ENCODE measurements at places on chromosomes 6 and 20. TPM values are rescaled to one million over a fixed set of nuclear protein-coding genes. Genes with fewer than 3 reads are reported as not detected.

Gene CALHM5
- total RNA-seq = not detected

Gene C20orf204
- total RNA-seq = 5.0 TPM

Gene PRR18
- total RNA-seq = not detected

Gene APCDD1L
- not detected for total RNA-seq

Gene PARD6B
- total RNA-seq = 114 TPM

Gene ADGRF4
- total RNA-seq = 7.3 TPM

Gene OR2J3
- not detected for total RNA-seq

DNA sequence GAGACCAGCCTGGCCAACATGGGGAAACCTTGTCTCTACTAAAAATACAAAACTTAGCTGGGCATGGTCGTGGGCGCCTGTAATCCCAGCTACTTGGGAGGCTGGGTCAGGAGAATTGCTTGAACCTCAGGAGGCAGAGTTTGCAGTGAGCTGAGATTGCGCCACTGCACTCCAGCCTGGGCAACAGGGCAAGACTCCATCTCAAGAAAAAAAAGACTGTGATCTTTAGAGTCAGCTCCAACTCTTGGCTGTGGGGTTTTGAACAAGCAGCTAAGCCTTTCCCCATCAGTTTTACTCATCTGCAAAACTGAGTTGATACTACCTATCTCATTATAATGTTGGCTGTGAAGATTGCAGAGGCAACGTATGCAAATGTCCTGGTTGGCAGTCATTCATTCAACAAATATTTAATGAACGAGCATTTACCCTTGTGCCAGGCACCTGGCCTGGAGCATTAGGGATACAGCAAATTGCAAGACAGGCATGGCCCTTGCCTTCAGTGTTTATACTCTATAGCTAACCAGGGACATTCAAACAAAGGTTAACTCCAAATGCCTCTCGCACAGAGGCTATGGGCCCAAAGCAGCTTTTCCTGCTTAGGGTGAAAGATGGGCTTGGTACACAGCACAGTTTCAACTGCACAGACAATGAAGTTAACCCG lies 37.8 kb downstream of the ILRUN start:
- DNase-seq = no peak

DNA sequence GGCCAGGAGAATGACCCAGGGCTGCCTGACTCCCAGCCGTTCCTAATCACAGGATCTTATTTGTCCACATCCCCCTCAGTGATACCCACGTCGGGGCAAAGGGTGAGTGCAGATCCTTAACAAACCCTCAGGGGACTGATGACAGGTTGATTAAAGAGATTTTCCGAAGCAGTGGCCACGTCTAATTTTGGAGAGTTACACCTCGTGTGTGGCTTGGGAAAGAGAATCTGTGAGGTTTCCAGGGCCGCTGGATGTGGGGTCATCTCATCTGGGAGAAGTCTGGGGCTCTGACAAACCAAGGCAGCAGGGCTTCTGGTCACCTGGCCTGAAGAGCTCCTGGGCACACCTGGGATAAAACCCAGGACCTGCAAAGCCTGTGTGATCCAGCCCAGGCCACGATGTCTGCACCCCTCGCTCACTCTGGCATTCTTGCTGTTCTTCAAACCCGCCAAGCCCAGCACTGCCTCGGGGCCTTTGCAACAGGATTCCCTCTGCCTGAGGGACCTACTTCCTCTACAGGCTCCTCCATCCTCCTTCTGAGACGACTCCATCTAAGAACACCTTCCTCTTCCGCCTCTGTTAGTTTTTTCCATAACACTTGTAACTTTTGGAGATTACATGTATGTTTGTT lies 4.7 kb downstream of the JPH2 start:
- no peak for DNase-seq

DNA sequence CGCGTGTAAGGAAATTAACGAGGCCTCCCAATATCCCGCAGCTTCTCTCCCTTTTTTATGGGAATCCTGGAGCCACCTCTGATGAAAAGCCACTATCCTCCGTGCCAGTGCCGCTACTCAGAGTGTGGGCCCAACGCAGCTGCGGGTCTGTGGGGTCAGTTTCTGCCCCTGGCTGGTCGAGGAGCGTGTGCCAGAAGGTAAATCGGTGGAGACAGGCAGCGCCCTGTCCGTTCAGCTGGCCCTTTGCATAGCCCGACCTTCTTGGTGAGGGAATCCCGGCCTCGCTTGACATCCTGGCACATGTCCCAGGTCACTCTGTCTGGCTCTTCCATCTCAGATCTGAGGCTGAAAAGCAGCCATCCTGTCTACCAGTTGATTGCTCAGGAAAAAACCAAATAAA lies 4.6 kb downstream of the THBS2 start:
- DNase-seq = no peak

GRCh38 chr6:69918813-69919475 lies 52.6 kb downstream of the COL19A1 start:
- no peak for DNase-seq

DNA sequence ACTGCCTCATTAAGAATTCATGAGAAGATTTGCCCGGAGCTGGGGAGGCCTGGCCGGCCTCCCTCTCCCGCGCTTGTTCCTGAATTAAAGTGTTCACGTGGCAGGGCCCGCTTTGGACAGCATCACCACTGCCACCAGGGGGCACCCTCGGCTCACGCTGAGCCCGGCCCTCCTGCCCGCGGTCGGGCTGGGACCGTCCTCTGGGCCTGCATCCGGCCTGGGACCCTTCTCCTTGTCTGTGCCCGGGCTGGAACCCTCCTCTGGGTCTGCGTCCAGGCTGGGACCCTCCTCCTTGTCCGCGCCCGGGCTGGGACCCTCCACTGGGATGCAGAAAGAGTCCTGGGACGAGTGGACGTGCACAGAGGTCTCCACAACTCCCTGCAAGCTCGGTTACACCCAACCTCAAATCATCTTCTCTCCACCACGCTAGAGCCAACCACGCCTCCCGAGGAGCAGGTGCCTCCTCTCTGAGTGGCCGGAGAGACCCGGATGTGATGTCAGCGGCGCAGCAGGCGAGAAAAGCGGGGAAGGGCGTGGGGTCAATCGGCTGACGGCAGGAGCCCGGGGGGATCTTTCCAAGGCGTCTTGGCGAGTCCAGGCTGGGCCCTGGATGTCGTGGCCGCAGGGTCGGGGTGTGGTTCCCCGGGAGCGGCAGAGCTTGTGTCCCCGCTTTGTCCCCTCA lies 50.9 kb upstream of the DACT2 start:
- peak; percentile 90 for DNase-seq

GRCh38 chr6:113830140-113830539 lies 27.0 kb upstream of the MARCKS start:
- DNase-seq = no peak

DNA sequence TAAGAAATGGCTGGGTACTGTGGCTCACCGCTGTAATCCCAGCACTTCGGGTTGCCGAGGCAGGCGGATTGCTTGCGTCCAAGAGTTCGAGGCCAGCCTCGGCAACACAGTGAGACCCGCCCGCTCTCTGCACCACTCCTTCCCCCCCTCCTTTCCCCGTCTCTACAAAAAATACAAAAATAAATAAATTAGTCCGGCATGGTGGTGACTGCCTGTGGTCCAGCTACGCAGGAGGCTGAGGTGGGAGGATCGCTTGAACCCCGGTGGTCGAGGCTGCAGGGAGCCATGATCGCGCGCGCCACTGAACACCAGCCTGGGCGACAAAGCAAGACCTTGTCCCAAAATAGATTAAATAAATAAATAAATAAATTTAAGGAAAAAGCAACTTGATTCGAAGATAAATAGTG lies 448 bp upstream of the RNF114 start:
- DNase-seq = no peak

DNA sequence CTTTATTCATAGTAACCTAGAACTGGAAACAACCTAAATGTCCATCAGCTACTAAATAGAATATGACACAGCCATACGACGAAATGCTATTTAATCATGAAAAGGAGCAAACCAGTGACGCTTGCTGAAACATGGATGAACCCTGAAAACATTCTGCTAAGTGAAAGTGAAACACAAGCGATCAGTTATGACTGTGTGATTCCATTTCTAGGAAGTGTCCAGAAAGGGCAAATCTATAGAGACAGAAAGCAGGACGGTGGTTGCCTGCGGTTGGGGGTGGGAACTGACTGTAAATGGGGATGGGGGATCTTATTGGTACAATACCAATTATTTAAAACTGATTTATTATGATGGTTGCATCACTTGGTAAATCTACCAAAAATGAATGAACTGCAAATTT lies 126.8 kb downstream of the IPCEF1 start:
- DNase-seq = no peak

DNA sequence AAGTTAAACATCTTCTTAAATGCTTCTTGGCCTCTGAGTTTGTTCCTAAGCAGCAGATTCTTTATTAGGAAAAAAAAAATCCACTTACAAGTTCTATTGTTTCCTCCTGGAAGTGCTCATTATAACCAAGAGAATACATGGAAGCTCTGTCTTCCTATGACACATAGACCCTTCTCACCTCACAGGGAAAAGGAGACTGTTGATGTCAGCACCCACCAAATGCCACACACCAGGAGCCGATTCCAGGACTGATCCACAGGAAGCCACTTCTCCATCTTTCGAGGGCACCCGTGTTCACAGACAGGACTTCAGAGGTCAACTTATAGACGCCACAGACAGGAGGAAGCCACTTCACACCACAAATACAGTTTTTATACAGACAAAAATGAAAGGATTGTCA lies 13.4 kb upstream of the BNIP5 start:
- DNase-seq = no peak

GRCh38 chr6:153873541-153873940 lies 165.5 kb upstream of the OPRM1 start:
- no peak for DNase-seq

DNA sequence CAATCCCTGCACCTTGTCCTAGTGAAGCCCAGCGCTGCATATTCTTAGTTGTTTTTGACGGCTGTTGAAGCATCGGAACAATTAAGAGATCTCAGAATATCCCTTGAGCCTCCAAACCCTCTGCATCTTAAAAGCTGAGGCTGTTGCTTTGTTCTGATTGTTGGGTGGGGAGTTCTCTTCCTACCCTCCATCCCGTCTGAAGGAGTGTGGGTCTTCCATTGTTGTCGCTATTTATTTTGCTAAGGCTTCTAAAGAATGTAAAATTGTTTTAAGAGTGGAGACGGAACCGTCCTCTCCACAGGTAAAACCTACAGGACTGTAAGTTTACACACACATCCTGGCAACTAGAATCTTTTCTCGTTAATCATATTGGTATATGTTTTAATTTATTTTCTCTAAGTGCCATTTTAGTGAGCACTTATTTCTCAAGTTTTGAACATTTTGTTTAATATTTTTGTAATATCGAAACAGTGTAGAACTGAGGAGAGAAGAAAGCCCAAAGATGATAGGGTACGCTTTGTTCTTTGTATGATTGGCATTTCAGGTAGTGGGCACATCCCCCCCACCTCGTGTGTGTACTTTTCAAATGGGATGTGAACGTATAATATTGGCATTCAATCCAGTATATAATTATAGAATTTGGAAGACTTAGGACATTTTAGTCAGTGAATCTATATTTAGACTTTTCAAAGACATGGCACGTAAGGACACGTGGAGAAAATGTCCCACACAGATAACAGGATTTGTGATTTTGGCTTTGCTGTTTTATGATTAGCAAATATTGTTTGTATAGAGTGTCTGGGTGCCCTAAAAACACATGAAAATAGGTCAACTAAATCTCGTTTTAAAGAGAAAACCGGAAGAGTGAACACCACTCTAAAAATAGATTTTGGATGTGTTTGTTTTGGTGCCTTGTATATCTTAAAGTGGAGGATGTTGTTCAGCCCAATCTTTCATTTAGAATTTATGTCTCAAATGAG lies 1.3 kb downstream of the RNF146 start:
- no peak for DNase-seq

GRCh38 chr6:69866770-69867638 lies 648 bp downstream of the COL19A1 start:
- peak; percentile 74 for DNase-seq

- no peak for DNase-seq
These were observed 37.0 kb downstream of the SHLD1 start for GRCh38 chr20:5786930-5787795.

DNA sequence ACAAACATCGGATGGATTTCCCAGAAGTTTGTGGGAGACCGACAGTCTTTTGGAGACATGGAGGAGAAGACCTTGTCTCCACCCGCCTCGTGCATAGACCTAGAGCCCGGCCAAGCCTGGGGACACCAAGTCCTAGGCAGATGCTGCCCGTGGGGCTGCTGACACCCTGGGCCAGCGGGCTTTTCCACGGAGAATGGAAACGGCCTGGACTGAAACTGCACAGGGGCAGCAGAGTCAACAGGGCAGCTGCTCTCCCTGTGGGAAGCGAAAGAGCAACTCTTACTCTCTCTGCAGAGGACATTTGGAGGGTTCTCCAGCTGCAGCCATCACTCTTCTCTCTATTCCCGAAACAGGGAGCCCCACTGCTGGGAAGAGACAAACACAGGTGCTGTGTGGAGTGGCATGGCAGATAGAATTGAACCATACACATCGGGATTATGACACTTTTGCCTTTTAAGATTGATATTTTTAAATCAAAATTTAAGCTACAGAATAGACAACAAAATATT lies 401.2 kb downstream of the THBS2 start:
- DNase-seq = no peak

DNA sequence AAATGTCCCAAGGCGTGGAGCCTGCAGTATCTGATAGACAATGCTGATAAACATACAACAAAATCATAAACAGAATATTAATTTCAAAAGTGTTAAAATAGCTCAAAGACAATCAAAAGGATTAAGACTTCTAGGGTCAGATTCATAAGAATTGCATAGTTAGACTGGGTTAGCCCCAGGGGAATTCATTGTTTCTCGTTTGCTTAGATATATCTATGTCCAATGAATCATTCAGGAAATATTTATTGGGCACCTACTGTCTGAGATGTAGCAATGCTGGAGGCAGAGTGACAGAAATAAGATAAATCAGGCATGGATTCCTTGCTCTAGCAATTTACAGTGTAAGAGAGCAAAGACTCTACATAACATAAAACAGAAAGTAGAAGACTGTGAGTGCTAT lies 124.4 kb upstream of the PRL start:
- DNase-seq = no peak

DNA sequence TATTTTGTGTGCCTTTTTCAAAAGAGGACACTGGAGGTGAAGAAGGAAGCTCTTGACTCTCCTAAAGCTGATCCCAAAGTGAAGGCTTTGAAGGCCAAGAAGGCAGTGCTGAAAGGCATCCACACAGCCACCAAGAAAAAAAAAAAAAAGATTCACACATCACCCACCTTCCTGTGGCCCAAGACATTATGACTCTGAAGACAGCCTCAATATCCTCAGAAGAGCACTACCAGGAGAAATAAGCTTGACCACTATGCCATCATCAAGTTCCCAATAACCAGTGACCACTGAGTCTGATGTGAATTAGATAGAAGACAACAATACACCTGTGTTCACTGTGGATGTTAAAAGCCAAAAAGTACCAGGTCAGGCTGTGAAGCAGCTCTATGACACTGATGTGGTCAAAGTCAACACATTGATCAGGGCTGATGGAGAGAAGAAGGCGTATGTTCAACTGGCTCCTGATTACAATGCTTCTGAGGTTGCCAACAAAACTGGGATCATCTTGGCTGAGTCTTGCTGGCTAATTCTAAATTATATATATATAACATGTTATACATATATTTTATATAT lies 59.4 kb downstream of the PLCG1 start:
- no peak for DNase-seq
